ENCODE measurements at places on chromosomes 3 and 15.

- DNase-seq: no peak
These were observed 140.9 kb upstream of the TP63 start for GRCh38 chr3:189490337-189490736.

DNA sequence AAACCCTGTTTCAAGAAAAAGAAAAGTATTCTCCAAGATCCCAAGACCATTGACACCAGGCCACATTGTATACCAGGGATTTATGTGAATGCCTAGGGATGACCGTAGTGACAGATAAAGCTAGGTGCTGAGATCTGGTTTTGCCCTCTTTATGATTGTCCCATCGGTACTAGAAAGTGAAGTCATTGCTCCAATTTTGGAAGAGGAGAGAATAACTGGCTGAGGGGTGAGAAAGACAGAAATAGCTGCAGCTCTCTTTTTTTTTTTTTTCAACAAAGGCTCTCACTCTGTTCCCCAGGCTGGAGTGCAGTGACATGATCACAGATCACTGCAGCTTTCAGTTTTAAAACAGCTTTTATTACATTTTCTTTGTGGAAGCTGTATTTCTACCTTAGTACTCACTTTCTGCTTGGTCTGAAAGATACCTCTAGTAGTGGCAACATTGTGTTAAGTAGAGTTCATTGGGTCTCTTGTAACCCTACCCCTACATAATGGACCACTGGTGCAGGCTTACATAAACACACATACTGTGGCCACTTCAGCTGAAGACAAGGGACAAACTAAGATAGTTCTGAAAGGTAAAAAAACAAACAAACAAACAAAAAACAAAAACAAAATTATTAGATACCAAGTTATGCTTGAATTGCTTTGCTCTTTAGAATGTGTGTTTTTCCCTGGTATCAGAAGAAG, 18.0 kb downstream of the ZSCAN29 start:
- DNase-seq: no peak

- DNase-seq: no peak
These were observed 54.0 kb downstream of the PLS1 start for GRCh38 chr3:142650001-142650693.

- no peak for DNase-seq
These were observed 40.5 kb downstream of the MYLK start for GRCh38 chr3:123843668-123844067.

DNA sequence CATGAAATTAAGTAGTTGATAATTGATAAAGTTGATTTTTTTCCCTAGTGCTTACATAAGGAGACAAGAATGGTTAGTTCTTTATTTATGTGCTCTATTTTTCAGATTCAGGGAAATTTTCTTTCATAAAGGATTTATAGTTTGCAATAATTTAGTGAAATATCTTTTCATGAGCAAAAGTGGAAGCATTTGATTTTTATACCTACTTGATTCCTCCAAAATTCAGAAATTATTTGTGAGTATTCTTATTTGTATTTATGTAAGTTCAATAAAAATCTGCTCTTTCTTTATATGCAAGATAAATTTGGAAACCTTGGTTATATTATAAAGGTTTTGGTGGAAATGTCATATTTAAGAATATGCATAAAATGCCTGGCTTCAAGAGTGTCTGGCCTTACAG, 14.7 kb upstream of the SLCO2A1 start:
- DNase-seq: no peak

DNA sequence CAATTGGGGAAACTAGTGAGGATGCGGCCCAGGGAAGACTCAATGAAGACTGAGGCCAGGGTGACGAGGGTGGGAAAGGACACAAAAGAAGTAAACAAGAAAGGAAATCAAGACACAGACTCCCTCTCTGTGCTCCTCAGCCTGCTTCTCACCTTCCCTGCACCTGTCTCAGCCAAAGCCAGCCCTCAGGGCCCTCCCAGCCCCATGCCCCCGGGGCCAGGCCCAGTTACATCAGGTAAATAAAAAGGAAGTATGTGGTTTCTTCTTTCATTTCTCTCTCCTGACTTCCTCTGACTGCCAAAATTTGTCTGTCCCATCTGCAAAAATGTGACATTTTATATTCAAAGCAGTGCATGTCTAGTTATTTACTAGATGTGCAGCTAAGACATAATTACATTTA, 328.0 kb downstream of the UACA start:
- no peak for DNase-seq

All from naive thymus-derived CD8-positive, alpha-beta T cell (primary cell).